Astrocyte (in vitro differentiated cells and primary cell): ENCODE measurements at places on chromosomes 12 and 14.
A peak's percentile ranks its signal among the peaks of the same experiment; 100 is the strongest.

DNA sequence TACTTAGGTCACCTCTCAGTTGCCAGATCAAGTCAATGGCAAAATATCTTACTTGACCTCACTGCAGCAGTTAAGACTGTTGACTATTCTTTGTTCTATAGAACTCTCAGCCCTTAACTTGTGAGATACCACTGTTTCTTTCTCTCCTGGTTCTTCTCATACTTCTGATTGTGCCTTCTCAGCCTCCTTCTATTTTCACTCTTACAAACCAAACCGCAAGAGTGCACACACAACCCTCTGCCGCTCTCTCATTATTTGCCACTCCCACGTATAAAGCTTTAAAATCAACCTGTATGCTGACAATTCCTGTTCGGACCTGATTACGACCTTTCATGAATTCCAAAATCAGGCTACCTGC, 4.5 kb downstream of the E2F7 start:
- DNase-seq, result no peak

DNA sequence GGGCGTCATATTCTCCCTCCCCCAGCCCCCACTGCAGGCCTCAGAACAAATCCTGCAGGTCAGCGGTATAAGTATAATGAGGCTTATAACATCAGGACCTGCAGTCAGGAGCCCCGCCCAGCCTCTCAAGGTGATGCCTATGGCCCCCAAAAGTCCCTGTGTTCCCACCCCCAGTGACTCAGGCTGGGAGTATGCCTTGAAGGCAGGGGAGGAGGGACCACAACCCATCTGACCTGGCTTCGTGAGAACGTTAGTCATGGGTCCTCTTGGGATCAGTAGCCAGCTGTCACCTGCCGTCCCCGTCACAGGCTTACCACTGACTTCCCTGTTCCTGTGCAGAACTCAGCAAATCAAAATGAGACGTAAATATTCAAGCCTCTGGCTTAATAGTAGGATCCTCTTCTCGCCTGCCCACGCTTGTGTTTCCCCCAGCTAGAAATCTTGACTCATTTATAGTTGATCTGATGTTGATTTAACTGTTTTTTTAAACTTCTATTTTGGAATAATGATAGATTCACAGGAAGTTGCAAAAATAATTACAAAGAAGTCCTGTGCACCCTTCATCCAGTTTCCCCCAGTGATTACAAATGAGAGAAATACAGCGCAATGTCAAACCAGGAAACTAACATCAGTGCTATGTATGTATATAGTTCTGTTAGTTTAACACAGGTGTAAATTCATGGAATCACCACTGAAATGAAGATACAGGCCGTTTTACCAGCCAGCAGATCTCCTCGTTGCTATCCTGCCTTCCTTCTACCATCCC, 107.5 kb downstream of the ADGRD1 start:
- no peak for DNase-seq

DNA sequence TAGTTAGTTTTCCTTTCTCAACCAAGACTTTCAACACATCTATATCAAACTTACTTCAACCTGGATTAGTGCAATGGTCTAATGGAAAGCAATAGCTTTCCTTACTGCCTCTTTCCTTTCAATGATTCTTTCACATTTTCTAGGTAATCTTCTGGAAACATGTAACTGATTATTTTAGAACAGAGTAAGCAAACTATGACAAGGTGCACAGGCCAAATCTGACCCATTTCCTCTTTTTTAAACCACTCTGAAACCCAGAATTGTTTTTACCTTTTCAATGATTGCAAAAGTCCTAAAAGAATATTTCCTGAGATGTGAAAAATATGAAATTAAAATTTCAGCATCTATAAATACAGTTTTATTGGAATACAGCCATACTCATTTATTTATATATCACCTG, 81.6 kb upstream of the TMTC2 start:
- DNase-seq, result no peak

DNA sequence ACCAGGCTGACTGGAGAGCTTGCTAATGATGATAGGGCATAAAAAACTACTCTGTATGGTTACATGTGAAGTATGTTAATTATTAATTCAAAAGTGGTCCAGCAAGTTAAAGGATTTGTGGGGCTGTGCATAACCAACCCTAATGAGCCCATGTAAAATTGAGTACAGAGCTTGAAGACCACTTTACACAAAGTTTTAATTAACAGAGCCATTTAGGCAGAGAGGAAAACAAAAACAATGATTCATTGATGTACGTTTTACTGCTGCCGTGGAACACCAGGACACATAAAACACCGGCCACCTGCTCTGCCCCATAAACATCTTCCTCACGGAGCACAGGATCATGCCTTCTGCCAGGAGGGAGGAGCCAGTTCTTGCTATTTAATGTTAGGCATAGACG, 83.5 kb downstream of the RIMBP2 start:
- no peak for DNase-seq

DNA sequence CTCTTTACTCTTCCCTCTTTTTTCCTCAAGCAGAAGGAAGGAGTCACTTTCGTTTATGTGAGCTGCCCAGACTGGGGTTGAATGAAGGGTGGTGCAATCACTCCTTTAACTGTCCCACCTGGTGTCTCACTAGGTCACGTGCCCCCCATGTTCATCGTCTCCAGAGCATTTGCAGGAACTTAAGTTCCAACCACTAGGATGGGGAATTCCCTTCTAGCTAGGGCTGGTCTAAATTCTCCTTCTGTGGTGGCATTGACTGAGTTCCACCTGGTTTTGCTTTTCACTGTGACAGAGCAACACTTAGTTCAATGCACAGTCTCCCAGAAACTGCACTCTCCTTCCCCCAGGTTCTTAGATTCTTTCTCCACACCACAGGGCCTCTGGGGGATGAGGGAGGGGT, 9.5 kb downstream of the FANCM start:
- no peak for DNase-seq

DNA sequence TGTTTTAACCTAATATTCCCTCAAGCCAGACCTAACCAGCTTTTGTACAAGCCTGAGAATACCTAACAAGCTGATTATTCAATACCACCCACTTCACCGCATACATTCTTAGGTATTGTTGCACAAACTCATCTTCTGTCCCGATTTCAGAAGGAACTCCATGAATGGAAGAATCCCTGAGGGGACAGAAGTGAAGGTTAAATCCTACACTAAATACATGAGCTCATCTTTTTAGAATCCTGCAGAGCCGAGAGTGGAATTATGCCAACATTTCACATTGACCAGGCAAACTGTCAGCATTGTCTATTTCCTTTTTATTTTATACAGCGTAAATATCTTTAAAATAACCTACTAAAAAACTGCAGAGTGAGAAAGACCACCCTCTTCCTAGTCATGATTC, 140.7 kb upstream of the PRICKLE1 start:
- DNase-seq, result peak; percentile 50

DNA sequence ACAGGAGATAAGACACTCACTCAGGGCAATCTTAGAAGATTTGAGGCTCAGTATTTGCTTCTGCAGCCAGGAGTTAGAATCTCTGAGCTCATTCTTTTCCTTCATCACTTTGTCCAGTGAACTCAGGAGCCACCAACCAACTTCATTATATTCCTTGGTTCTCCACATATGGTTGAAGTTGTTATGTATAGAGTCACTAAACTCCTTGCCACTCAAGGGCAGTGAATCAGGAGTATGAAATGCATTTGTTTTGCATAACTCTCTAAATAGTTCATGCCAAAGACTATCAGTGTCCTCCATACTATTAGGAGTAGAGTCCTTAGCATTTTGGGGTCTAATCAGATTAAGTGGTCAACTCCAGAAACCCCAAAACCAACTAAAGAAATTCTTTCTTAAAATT, 150.6 kb downstream of the CCDC59 start:
- peak; percentile 16 for DNase-seq
